Dermis microvascular lymphatic vessel endothelial cell (primary cell): ENCODE measurements at places on chromosomes 2 and 18. TPM values are rescaled to one million over a fixed set of nuclear protein-coding genes. Genes with fewer than 3 reads are reported as not detected.

- DNase-seq = no peak
Measured at GRCh38 chr18:76995896-76996295, 136.7 kb downstream of the MBP start.

- DNase-seq = no peak
Measured at GRCh38 chr2:88053934-88054781, 1.4 kb downstream of the KRCC1 start.

KYNU gene
- 0.26 TPM in 1 of 2 replicates, not detected in the other for total RNA-seq

DNA sequence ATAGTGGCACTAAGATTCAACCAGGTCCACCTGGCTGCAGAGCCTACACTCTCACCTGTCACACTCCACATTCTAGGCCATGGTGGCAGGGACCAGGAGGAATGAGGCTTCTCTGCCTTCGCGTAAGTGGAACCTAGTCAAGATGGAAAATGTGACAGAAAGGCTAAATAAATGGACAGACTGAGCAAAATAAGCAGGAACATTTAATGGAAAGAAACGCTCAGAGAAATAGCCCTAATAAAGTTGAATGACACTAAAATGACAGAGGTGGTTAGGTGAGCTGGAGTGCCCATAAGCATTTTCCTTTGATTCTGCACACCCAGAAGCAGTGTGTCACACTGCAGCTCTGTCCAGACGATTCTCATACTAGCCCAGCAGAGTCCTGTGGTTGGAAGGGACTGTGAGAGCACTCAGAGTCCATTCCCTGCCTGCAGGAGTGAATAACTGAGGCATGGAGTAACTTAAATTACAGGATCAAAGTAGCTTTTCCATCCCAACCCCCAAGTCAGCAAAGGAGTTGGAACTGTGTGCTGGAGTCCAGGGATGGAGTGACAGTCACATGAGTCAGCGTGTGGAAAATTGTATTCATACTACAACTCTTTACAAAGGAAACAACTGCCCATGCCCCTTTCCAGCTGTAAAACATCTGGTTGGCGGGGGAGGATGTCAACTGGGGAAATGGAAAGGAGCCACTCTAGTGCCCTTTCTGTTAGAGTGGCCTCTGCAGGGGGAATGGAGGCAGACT is 105.4 kb upstream of the LGALSL start:
- peak; percentile 68 for DNase-seq

FAM110C gene
- 0.39 and 0.51 TPM in 2 replicates for total RNA-seq

DNA sequence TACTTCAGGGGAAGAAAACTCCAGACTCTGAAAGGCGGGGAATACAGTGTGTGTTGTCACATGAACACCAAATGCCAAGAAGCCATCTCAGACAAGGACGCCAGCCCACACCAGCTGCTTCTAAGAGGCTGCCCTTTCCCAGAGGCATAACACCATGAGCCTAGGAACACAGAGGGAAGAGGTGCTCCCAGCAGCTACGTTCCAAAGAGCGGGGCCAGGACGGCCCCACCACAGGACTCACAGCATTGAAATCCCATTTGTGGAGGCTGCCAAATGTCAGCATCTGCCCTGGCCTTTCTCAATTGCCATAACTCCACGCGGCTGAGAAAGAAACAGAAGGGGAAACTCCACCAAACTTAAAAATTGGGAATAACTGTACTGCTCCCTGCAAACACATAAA is 20.1 kb upstream of the ID2 start:
- DNase-seq = no peak

CD8A gene
- total RNA-seq = under 0.01 TPM in 2 replicates

- no peak for DNase-seq
Measured at GRCh38 chr18:37492952-37493351, 72.6 kb downstream of the CELF4 start.

GRCh38 chr2:234493796-234494195 is 3.1 kb downstream of the ARL4C start:
- DNase-seq = no peak

NT5C1B gene
- not detected in 2 replicates for total RNA-seq

- no peak for DNase-seq
Measured at GRCh38 chr2:8234253-8234652, 447.6 kb upstream of the ID2 start.

- DNase-seq = no peak
Measured at GRCh38 chr2:203826704-203827103, 40.9 kb upstream of the CTLA4 start.

- DNase-seq = no peak
Measured at GRCh38 chr18:79522451-79523205, 126.9 kb downstream of the NFATC1 start.

GRCh38 chr2:174717916-174718315 is 46.4 kb downstream of the CHRNA1 start:
- DNase-seq = no peak

FIGN gene
- under 0.01 TPM in 2 replicates for total RNA-seq

DNA sequence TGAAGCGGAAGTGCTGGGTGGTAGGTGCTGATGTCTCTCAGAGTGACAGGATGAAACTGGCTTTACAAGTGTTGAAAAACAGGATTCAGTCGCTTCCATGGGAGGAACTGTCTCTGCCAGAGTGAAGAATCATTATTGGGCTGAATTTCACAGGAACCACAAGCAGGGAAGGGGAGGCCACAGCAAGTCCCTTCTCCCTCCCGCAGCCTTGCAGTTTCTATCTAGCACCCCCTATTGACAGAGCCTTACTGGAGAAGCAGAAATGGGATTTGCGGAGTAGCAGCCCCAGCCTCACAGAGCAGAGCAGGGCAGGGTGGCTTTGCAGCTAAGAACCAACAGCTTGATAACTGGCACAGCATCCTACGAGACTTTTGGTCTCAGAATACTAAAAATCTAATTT is 33.3 kb upstream of the RMP24 start:
- peak; percentile 6 for DNase-seq

GRCh38 chr2:25856377-25856776 is 21.9 kb downstream of the ASXL2 start:
- DNase-seq = no peak

GRCh38 chr2:188189356-188189755 is 102.3 kb upstream of the GULP1 start:
- no peak for DNase-seq

DNA sequence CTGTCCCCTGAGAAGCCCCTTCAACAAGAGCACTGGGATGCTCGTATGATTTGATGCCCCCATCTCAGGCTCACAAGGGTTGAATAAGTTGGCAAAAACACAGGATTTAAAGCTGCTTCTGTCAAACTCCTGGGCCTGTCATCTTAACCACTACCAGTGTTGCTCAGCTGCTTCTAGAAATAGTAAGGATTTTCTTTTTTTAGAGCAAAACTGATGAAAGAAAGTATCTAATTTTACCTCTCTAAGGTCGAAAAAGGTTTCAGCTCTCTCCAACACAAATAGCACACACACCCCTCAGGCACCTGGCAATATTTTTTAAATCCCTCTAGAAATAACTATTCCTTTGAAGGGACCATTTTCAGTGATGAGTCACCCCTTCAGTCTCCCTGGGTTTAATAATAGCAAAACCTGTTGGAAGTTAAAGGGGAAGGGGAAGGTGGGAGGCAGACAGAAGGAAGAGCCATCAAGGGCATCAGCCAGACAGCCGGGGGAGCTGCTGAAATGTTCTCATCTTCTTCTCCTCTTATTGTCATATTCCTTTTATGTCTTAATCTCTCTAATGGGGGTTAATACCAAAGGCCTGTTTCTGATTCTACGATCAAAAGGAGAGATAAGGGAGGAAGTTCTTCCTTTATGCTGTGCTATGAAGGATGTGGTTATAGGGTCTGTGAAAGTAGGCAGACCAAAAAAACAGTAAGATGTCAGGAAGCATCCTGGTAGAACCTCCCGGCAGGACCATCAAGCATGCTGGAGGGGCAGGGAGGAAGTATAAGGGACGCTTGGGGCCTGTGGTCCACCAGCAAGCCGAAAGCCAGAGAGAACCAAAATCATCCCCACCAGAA is 31.9 kb upstream of the SLC35G4 start:
- DNase-seq = no peak
